ENCODE measurements at places on chromosomes 6 and 20.

DNA sequence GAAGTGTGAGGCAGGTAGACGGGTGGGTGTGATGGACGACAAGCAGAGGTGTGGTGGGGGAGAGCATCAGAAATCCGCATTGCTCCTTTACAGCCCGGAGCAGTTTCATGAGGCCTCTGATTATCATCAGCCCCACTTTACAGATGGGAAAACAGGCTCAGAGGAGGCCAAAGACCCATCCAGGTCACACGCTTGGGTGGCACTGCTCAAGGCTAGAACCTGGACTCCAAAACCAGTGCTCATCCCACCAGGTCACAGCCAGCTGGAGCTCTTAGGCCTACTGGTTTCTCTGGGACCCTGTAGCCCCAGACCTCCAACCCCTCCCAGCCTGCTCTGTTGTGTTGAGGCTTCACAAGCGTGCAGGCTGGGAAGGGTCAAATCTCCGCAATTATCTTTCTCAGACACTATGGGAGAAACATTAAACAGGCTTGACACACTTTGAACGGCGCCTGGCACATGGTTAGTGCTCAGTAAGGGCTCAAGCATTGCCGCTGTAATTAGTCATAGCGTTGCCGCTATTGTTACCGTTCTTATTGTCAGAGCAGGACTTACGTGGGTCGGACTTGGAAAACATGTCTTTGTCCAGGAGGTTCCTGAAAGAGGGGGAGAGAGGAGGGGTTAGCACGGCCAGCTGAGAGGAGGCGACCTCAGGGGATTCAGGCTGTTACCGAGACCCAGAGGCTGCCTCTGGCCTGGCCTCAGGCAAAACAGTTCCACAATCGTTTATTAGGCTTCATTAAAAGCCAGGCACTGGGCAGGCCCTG lies 16.6 kb downstream of the CPNE5 start:
- no peak for DNase-seq

GRCh38 chr6:38435330-38435729 lies 204.4 kb downstream of the BTBD9 start:
- no peak for DNase-seq

GRCh38 chr6:42532038-42532669 lies 31.7 kb upstream of the UBR2 start:
- DNase-seq, result peak; percentile 16

DNA sequence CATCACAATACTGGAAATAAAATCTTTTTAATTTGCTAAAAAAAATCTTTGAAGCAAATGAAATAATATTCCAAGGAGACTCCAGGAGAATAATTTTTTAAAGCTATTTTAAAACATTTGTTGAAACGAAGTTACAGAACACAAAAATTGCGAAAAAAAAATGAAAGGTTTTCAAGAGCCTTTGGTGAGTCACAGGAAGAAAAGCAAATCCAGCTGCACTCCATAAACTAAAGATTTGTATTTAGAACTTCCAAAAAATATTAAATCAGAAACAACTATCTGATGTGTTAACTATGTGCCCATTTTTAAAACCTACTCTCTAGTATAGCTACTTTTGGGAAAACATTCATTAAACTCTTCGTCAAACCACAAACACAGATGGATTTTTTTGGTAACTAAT lies 23.6 kb downstream of the PDSS2 start:
- no peak for DNase-seq

- no peak for DNase-seq
These were observed 54.9 kb downstream of the MYH7B start for GRCh38 chr20:35010405-35011192.

- DNase-seq, result no peak
These were observed 2.1 kb downstream of the COL12A1 start for GRCh38 chr6:75203721-75204120.

- no peak for DNase-seq
These were observed 181.1 kb upstream of the SUPT3H start for GRCh38 chr6:45558858-45559257.

DNA sequence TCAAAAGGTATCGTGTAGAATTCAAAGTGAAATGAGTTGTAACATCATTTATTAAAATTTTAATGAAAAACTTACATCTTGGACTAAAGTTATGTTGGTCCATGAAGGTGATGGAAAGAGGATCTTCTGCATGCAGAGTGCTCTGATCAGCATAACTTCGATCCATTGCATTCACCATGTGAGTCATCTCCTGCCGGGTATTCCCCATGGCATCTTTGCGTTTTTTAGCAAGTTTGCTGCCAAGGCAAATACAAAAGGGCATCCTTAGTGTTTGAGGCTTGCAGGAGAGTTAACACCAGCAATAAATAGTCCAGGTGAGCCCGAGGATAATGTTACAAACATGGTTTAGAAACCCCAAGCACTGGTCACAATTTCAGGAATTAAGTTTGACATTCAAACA lies 104.2 kb upstream of the THEMIS start:
- no peak for DNase-seq

- no peak for DNase-seq
These were observed 48.3 kb downstream of the CARMIL1 start for GRCh38 chr6:25327432-25327831.

DNA sequence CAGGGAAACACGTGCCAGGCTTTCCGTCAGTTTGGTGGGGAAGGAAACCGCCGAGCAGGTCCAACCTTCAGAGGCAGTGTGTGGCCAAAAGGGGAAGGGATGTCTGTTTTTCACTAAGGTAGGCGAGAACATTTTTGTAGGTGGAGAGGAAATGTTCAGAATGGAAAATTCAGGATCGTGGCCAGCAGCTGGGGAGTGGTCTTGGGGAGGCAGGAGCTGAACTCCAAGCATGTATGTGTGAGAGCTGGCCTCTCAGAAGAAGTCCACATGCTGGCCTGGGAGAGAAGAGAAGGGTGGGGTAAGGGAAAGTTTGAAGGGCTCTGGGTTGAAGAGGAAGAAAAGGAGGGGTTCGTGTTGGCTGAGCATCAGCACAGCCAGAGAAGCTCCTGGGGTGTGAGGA lies 74.9 kb downstream of the SYNDIG1 start:
- DNase-seq, result no peak

DNA sequence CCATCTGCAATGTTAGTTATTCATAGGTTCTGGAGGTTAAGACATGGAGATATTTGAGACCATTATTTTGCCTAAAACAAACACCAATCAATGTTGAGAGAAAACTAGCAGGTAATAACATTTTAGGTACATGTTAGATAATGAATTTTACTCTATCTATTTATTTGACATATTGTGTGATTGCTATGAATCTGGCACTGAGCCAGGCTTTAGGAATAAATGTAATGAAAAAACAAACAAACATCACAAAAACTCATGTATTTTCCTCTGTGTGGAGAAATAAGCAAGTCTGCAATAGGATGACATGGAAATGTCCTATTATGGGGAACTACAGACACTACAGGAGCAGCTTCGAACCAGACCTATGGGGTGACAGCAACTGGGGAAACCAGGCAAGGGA lies 57.8 kb downstream of the OPN5 start:
- no peak for DNase-seq

DNA sequence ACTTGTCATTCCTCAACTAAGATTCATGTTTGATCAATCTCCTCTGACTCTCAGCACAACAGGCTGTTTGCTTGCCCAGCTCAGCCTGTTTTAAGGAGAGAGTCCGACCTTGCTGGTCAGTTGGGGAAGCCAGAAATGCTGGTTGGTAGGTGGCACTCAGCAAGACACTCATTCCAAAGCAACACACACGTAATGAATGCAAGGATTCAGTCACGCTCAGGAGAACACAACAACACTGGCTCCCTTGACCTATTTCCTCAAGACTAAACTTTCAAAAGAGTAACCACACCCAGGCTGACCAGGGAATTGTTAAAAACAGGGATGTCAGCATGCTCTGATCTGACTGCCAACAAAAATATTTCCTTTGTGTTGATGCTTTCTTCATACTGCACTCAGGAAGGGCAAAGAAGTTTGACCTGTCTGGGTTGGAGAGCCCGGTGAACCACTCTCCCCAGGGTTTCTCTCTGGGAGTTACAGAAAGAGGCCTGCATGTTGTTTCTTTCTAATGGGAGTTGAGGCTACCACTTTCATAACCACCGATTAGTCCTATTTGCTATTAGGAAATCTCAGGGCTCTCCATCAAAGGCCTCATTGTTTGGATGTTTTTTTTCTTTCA lies 25.6 kb upstream of the PREP start:
- no peak for DNase-seq

All from SIG-M5 (cell line).